SJSA1 (cell line): ENCODE measurements at places on chromosomes 4 and X. TPM values are rescaled to one million over a fixed set of nuclear protein-coding genes. Genes with fewer than 3 reads are reported as not detected.

ADH1B gene
- total RNA-seq: not detected in 2 replicates

DNA sequence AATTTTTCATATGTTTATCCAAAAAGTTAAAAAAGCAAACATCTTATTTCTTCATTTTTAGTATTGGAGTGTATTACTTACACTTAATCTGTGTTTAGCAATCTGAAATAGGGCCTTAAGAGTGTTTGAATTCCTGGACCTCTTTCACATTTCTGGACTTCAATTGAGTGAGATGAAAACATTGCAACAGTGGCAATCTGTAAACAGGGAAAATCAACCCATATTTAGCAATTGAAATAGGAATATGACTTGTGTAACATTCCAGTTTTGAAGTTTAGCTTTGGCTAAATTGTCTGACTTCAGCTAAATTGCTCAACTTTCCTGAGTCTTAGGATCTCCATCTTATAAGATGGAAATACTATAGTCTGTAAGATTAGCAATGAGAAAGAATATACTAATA is 34.6 kb upstream of the FHL1 start:
- no peak overlapping the region for H3K4me3 ChIP-seq
- no peak overlapping the region for H3K27ac ChIP-seq
- no peaks in the 10 kb centered on the region for H3K36me3 ChIP-seq

DNA sequence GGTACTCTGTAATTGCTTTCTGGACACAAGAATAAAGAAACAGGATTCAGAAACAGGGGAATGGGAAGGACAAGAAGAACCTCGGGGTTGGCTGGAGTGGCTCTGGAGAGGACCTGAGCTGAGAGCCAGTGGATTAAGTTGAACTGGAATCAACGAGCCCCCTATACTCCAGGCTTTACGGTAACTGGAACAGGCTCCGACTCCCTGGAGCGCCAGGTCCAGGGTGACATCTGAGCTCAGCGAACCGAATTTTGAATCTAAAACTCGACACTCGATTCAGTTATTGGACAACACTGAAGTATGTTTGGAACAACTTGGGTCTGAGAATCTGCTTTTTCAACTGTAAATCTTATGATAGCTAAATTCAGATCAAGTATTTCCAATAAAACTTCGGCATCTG is 23.9 kb downstream of the HMX1 start:
- no peaks in the 10 kb centered on the region for H3K27me3 ChIP-seq
- no peak for DNase-seq
- H3K27ac ChIP-seq: no peak overlapping the region
- no peaks in the 10 kb centered on the region for H3K36me3 ChIP-seq

- H3K4me1 ChIP-seq: peaks cover 4% of the 10 kb centered on the region; the same call in 1 of the 2 replicates
- no peak for DNase-seq
- no peaks in the 10 kb centered on the region for H3K36me3 ChIP-seq
- H3K27me3 ChIP-seq: no peaks in the 10 kb centered on the region
- no peak overlapping the region for H3K4me3 ChIP-seq
Observed at GRCh38 chrX:22122510-22122909, 90.4 kb downstream of the PHEX start.

- DNase-seq: peak; percentile 87
- H3K36me3 ChIP-seq: no peaks in the 10 kb centered on the region
- H3K4me1 ChIP-seq: peaks cover 34% of the 10 kb centered on the region
- no peaks in the 10 kb centered on the region for H3K27me3 ChIP-seq
Observed at GRCh38 chr4:118968005-118968404, 79.4 kb downstream of the SYNPO2 start.

DNA sequence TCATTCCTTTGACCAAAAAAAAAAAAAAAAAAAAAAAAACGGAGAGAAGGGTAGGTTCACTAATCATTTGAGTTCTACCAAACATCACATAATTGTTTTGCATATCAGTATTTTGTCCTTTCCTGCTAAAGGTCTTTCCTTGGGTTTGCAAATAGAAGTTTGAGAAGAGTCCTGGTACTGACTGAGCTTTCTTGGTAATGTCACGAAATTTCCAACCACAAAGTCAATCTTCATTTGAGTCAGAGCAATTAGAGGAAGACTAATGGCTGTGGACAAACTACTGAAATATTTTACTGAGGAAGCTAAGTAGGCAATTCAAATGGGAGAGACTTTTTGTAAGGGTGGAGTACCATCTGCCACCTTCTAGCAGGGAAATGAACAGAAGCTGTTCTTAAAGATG is 21.7 kb upstream of the CD40LG start:
- no peaks in the 10 kb centered on the region for H3K27me3 ChIP-seq
- no peak overlapping the region for H3K4me3 ChIP-seq
- H3K27ac ChIP-seq: no peak overlapping the region
- H3K4me1 ChIP-seq: no peaks in the 10 kb centered on the region

- H3K27ac ChIP-seq: no peak overlapping the region
- no peak for DNase-seq
- no peaks in the 10 kb centered on the region for H3K36me3 ChIP-seq
- H3K4me3 ChIP-seq: no peak overlapping the region
- no peaks in the 10 kb centered on the region for H3K4me1 ChIP-seq
Observed at GRCh38 chrX:26558719-26559386, 342.9 kb downstream of the MAGEB5 start.

- no peak for DNase-seq
- H3K36me3 ChIP-seq: no peaks in the 10 kb centered on the region
- no peak overlapping the region for H3K27ac ChIP-seq
- no peak overlapping the region for H3K4me3 ChIP-seq
- peaks cover 6% of the 10 kb centered on the region; the same call in 1 of the 2 replicates for H3K27me3 ChIP-seq
Observed at GRCh38 chr4:181272422-181272821, 970.8 kb upstream of the TENM3 start.

DNA sequence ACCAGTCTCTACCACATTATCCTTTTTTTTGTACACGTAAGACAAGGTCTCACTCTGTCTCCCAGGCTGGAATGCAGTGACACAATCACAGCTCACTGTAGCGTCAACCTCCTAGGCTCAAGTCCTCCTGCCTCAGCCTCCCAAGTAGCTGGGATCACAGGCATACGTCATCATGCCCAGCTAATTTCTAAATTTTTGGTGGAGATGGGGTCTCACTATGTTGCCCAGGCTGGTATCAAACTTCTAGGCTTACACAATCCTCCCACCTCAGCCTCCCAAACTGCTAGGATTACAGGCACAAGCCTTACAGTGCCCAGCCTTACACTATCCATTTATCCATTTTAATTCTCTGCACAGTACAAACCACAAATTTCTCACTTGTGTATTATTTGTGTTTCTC is 58.0 kb downstream of the CLOCK start:
- no peak overlapping the region for H3K27ac ChIP-seq
- H3K4me1 ChIP-seq: peaks cover 13% of the 10 kb centered on the region
- no peak overlapping the region for H3K4me3 ChIP-seq

DNA sequence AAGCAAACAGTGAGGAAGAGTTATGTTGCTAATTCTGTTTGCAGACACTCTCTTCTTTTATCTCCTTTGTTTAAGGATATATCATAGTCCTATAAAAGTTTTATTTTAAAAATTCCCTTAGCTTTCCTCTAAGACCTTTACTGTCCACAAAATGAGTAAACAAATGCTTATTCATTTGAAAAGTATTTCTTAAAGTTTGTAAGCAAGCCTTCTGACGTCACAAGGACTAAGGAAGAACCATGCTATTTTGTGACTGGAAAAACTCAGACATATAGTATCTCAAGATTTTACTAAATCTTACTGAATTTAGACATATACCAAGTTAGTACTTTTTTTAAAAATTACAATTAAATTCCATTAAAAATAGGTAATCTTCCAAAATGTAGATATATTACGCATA is 5.2 kb upstream of the RBMXL3 start:
- H3K27ac ChIP-seq: no peak overlapping the region
- H3K4me1 ChIP-seq: no peaks in the 10 kb centered on the region
